ENCODE measurements at places on chromosomes 13 and 19.

DNA sequence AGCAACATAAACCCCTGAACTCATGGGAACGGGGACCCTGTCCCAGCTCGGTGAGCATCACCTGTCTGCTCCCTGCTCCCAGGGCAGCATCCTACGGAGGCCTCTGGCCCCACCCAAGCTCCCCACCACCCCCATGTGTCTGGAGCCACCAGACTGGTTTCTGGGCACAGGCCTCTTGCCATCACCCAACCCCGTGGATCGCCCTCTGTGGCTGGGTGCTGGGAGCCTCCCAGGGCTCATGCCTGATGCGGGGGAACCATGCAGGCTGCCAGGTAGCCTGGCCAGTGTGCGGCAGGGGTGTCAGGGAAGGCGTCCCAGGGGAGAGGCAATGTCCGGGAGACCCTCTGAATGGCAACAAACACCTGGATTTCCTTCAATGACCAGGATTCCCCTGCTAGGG lies 2.7 kb downstream of the MICOS13 start:
- no peak for DNase-seq

DNA sequence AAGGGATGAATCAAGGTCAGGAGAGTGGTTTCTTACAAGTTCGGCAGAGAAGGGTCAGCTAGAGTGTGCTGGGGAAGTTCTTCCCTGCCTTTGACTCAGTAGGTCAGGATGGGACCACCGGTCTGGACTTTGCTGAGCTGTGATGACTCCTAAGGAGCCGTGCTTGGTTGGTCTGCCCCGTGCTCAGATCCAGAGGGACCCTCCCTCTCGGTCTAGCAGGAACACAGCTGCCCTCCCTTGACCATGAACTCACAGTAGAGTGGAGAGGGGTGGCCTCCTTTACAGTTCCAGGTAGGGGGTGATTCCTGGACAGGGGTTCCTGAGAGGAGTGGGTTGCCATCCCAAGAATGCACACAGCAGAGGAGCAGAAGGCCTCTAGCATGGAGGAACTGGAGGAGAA lies 4.3 kb downstream of the RPS19 start:
- no peak for DNase-seq

GRCh38 chr19:38369584-38369983 lies 4.8 kb upstream of the PSMD8 start:
- DNase-seq: no peak

DNA sequence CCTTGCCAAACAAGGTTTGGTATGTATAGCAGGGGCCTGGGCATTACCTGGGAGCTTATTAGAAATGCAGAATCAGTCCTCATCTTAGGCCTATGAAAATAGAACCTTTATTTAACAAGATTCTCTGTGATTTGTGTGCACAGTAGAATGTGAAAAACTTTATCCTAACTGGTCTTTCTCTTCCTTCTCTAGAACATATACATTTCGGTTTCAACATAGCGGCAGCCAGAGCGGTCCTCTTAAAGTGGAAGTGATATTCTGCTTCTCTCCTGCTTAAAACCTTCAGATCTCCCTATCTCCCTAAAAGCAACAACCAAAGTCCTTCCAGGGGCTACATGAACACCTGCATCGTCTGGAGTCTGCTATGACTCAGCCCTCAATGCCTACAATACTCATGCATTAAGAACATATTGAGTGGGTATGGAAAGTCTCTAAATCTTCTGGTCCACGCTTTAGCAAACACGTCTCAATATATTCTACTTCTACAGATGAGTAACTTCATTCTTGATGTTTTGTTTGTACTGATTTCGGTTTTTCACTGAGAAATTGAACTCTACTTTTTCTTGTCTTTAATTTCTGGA lies 84.5 kb downstream of the SPRY2 start:
- DNase-seq: no peak

- DNase-seq: no peak
Observed at GRCh38 chr19:1840541-1841115, 7.7 kb downstream of the REXO1 start.

- no peak for DNase-seq
Observed at GRCh38 chr19:48512504-48513288, 1.1 kb upstream of the LMTK3 start.

GRCh38 chr19:41064974-41065569 lies 23.2 kb upstream of the CYP2A13 start:
- DNase-seq: no peak

- peak; percentile 93 for DNase-seq
Observed at GRCh38 chr19:35879770-35880317, 11.5 kb downstream of the APLP1 start.

- peak; percentile 99 for DNase-seq
Observed at GRCh38 chr19:14136509-14137281, at the start of gene ASF1B. Gene ASF1B, minus strand, starts transcription at chr19:14136589. Its CDS starts 133 bp downstream, at chr19:14136456.

- no peak for DNase-seq
Observed at GRCh38 chr19:21430675-21431074, 33.7 kb downstream of the ZNF493 start.

DNA sequence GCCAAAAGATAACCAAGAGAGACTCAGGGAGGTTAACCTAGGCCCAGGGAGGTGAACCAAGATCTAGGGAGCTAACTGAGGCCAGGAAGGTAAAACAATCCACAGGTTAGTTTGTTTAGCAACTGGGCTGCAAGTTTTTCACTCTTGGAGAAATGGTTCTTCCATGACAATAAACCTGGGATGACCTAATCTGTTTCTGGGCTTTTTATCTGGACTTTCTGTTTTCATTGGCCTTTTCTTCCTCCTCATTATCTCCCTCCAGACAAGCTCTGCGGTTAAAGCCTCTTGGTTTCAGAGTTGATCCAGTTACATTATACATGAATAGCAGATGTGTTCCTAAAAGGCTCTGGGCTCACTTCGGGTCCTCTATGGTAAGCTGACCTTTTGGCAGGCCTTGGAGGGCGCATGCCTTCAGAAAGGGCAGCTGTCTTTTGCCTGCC lies 44.2 kb downstream of the PCDH8 start:
- no peak for DNase-seq

- DNase-seq: no peak
Observed at GRCh38 chr13:29801102-29801501, 49.3 kb downstream of the UBL3 start.
